ENCODE measurements at places on chromosomes 3 and 15.

DNA sequence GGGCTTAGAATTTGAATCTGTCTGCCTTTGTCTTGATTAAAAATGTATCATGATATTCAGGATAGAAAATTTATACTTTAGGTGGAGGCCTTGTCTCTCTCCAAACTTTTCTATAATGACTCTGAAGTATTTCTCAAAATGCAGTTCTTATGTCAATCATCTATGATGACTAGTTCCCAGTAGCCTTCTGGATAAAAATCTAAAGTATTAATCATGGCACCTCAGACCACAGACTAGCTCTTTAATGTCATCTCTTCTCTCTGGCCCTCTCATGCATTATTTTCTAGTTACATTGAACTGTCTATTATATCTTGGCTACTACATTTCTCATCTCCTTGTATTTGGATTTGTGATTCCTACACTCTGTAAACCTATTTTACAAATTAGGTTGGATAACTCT is 96.9 kb downstream of the ZPLD1 start:
- no peak for DNase-seq

DNA sequence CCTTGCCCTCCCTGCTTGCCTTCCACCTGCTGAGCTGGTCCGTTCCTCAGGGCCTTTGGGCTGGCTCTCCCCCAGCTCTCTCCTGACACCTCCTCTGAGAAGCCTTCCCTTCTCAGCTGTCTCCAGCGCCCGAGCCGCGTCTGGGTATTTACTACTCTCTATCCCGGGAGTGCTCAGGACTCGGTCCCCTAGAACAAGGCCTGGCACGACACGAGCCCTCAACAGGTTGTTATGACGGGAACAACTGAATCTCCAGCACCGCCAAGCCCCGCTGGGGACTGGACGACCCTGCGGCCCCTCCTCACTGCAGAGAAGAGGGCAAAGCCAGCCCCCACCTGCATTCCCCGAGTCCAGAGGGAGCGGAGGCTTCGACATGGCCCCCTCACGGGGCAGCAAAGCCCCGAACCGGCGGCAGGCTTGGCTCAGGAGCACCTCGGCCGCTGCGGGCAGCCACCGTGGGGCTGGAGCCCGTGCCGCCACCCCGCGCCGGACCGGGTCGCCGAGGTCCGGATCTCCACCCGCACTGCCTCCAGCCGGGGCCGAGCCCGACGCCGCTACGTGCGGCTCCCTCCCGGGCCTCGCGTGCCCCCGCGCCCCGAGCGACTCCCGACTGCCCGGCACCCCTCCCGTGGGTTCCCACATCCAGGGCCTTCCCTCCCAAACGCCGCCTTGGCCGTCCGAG is 792 bp downstream of the TPRA1 start:
- DNase-seq = no peak

DNA sequence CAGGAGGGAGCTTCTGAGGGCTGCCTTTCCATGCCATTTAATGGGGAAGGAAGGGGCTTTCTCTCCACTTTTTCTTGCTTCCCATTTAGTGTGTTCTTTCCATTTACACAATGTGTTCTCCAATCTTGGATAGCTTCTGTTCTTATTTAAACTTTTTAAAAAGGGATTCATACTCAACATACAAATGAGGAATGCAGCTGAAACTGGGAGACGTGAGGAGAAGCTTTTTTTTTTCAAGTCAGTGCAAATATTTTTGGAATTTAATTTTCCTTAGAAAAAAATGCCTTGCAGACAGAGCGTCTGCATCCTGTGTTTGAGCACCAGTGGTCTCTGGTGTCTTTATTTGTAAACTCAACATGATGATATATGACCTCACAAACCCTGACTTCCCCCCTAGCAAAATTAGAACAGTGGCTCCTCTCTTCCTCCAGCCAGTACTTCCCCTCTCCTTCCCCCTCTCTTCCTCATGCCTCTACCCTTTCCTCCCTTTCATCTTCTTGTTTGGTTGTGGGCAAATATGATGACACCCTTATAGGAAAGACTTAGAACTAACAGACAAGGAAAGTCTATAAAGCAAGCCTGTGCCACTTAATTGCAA is 48.1 kb upstream of the PCSK6 start:
- DNase-seq = no peak

DNA sequence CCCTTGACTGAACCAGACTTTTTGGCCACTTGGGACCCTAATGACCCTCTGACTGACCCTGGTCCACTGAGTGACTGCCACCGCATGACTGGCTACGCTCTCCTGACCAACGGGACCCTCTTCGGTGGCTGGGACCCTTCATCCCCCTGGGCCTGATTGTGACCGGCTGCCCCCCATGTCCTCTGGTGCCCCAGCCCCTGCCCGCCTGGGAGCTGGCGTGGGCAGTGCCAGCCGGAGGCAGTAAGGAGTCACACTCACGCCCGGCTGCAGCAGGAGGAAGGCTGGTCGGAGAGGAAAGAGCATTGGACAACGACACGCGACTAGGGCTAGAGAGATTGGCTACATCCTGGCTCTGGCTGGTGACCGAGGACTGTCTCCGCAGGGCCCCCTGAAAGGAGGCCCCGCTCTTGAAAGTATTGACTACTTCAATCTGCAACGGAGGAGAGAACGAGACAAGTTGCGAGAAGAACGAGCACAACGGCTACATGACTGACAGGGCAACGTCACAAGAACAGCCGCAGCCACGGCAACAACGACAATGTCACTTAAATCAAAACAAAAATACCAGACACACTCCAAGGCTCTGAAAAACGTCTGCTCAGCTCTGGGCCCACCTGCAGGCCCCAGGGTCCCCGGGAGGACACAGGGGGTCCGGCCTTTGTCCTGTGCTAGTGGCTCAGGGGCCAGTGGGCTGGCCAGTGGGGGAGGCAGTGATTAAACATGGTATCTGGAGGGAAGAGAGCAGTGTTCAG is 15.1 kb upstream of the SEC13 start:
- DNase-seq = no peak

DNA sequence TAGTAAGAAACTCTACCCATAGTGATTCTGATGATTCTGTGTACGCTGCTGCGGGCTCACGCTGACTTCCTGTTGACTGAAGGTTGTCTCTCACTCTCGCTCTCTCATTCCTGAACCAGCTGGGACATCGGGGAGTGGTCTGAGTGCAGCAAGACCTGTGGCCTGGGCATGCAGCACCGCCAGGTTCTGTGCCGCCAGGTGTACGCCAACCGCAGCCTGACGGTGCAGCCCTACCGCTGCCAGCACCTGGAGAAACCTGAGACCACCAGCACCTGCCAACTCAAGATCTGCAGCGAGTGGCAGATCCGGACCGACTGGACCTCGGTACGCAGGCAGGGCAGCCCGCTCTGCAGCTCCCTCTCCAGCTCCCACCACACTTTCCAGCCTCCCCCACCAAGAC is 63.6 kb upstream of the NR2E3 start:
- DNase-seq = peak; percentile 64
